ENCODE measurements at places on chromosomes 4 and X. TPM values are rescaled to one million over a fixed set of nuclear protein-coding genes. Genes with fewer than 3 reads are reported as not detected.

- no peak for DNase-seq
Observed at GRCh38 chr4:165489786-165490185, 111.0 kb downstream of the CPE start.

GRCh38 chr4:140851804-140852203 lies 95.6 kb upstream of the TBC1D9 start:
- DNase-seq = no peak

- peak; percentile 66 for DNase-seq
Observed at GRCh38 chr4:185640811-185641675, 105.7 kb upstream of the PDLIM3 start.

GRCh38 chrX:154991039-154991438 lies 31.5 kb downstream of the F8 start:
- DNase-seq = no peak

DNA sequence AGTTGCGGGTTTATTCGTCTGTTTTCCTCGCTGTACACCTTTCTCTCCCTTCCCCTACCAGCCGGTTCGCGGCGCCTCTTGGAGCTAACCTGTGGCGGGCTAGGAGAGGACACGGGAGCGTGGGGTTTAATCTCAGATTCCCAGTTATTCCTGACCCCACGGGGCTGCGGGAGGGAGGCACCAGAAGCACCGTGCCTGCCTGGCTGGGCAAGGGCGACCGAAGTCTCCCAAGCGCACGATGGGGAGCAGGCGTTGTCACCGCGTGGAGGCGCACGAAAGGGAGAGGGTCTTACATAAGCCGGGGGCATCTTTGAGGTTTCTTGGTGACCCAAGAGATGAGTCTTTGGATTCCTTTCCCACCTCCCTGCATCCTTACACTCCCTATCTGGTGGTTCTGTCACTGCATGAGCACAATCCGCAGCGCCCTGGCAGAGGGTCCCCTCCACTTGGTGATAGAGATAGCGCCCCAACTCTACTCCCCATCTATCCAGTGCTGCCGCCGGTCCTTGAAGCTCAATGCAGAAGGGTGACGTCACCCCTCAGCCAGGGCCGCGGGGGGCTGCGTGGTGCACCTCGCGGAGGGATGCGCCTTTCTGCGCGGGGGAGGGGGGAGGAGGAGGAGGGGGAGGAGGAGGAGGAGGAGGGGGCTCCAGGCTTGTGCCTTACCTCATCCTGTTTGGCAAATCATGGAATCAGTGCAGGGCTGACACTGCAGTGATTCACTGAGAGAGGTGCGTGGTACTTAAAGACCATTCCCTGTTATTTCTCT lies 793 bp downstream of the TSPAN7 start:
- no peak for DNase-seq

DNA sequence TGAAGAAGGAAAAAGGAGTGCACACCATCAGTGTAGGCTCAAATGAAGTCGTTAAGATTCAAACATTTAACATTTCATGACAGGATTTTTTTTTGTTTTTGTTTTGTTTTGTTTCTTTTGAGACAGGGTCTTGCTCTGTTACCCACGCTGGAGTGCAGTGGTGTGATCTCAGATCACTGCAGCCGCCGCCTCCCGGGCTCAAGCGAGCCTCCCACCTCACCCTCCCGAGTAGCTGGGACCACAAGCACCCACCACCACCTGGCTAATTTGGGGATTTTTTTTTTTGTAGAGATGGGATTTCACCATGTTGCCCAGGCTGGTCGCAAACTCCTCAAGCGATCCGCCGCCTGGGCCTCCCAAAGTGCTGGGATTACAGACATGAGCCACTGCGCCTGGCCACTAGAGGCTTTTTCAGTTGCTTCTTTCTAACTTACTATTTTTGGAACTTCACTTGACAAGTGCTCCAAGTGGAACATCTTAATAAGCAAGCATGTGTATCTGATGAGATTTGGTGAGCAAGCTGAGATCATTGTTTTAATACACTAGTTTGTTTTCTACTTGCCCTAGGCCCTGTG lies 78.9 kb upstream of the CNKSR2 start:
- no peak for DNase-seq

DNA sequence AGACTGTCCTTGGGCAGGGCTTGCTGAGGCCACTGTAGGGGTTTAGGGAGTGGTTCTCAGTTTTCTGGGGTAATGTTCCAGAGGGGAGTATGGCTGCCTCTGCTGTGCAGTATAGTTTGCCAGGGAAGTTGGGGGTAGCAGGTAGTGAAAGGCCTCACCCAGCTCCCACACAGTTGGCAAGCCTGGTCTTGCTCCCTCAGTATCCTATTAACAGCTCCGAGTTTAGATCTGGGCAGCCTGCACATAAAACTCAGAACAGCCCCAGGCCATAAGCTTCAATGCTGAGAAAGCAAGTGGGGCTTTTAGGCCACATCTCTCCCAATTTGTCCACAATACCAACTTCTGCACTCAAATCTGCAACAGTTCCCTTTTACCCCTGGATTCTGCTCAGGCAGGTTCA lies 205.2 kb downstream of the GALNTL6 start:
- no peak for DNase-seq

GRCh38 chr4:62898115-62898514 lies 1511.1 kb downstream of the TECRL start:
- DNase-seq = no peak

Gene MAGEA2B
- total RNA-seq = 0.77 TPM

Gene CYSLTR1
- not detected for total RNA-seq

Gene HSPA4L
- total RNA-seq = 13.1 TPM

Gene ADH1A
- total RNA-seq = not detected

Data from A172 (cell line).